ENCODE measurements at places on chromosomes 3 and 15.

GRCh38 chr3:196519718-196520082 lies 4.6 kb upstream of the SMCO1 start:
- peaks cover 5% of the 10 kb centered on the region for H3K4me1 ChIP-seq
- no peak overlapping the region for H3K4me3 ChIP-seq
- peaks cover 18% of the 10 kb centered on the region for H3K27me3 ChIP-seq
- no peak for DNase-seq
- no peak overlapping the region for H3K27ac ChIP-seq

- H3K27ac ChIP-seq, result no peak overlapping the region
- peaks cover 17% of the 10 kb centered on the region for H3K4me1 ChIP-seq
- peaks cover under 1% of the 10 kb centered on the region for H3K36me3 ChIP-seq
Observed at GRCh38 chr3:89533275-89533674, 425.9 kb downstream of the EPHA3 start.

GRCh38 chr15:100987143-100987542 lies 68.0 kb downstream of the LRRK1 start:
- no peak overlapping the region for H3K4me3 ChIP-seq
- peaks cover 13% of the 10 kb centered on the region for H3K4me1 ChIP-seq
- H3K27me3 ChIP-seq, result no peaks in the 10 kb centered on the region
- no peak overlapping the region for H3K27ac ChIP-seq

DNA sequence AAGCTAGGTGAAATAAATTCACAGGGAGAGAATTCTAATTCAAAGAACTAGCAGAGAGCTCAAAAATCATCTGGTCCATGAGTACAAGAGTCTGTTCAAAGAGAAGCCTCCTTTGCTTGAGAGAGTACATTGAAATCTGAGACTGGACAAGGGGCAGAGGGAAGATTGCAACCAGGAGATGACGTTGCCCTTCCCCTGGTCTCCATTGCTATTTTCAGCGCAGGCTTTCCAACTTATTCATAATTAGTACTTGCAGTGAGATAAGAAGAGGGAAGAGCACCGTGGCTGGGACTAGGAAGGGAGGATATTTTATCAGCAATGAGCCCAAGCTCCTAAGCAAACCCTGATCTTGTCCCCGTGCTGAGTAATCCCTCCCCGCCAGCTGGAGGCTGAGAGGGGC lies 251.8 kb upstream of the RORA start:
- DNase-seq, result no peak
- no peaks in the 10 kb centered on the region for H3K36me3 ChIP-seq
- no peak overlapping the region for H3K27ac ChIP-seq
- H3K4me3 ChIP-seq, result no peak overlapping the region
- peaks cover 5% of the 10 kb centered on the region for H3K4me1 ChIP-seq

GRCh38 chr3:132972333-132972732 lies 65.9 kb upstream of the TMEM108 start:
- H3K27ac ChIP-seq, result no peak overlapping the region
- H3K27me3 ChIP-seq, result no peaks in the 10 kb centered on the region
- H3K4me1 ChIP-seq, result no peaks in the 10 kb centered on the region
- no peak overlapping the region for H3K4me3 ChIP-seq

DNA sequence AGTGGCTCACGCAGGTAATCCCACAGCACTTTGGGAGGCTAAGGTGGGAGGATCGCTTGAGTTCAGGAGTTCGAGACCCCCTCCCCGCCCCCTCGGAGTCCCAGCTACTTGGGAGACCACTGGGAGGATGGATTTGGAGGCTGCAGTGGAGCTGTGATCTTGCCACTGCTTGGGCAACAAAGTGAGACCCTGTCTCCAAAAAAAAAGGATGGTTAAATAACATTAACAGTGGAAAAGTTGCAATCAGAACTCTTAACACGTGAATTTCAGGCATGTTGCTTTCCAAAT lies 1.4 kb upstream of the TMEM87A start:
- no peaks in the 10 kb centered on the region for H3K27me3 ChIP-seq
- H3K27ac ChIP-seq, result peak overlapping the region; percentile 100
- no peak for DNase-seq
- peaks cover 32% of the 10 kb centered on the region for H3K4me1 ChIP-seq
- H3K36me3 ChIP-seq, result peaks cover 8% of the 10 kb centered on the region
- peak overlapping the region; percentile 97 for H3K4me3 ChIP-seq

- no peak for DNase-seq
- H3K4me3 ChIP-seq, result no peak overlapping the region
- H3K27ac ChIP-seq, result no peak overlapping the region
- peaks cover 31% of the 10 kb centered on the region for H3K36me3 ChIP-seq
- H3K27me3 ChIP-seq, result no peaks in the 10 kb centered on the region
- peaks cover 24% of the 10 kb centered on the region for H3K4me1 ChIP-seq
Observed at GRCh38 chr15:58699769-58700168, 49.7 kb downstream of the ADAM10 start.

- H3K27ac ChIP-seq, result no peak overlapping the region
- no peaks in the 10 kb centered on the region for H3K27me3 ChIP-seq
- peaks cover 49% of the 10 kb centered on the region for H3K4me1 ChIP-seq
- DNase-seq, result no peak
- no peak overlapping the region for H3K4me3 ChIP-seq
Observed at GRCh38 chr15:25509703-25510102, 70.9 kb upstream of the UBE3A start.

DNA sequence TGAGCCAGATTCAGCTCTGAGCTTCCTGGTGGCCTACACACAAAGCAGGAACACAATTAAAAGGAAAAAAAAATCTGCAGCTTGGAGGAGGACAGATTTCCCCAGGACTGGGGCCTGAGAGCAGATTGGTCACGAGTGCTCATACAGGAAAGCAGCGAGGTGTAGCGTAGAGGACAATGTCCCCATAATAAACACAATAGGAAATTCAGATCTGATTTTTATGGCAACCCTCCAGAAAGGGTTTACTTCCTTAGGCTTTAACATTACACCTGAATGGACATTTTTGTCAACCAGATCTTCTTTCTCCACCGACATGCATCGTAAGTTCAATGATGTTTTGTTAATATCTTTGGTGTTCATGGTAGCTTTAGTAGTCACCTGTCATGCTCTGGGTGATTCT lies 23.3 kb downstream of the SLC6A20 start:
- H3K4me3 ChIP-seq, result no peak overlapping the region
- no peaks in the 10 kb centered on the region for H3K27me3 ChIP-seq
- H3K27ac ChIP-seq, result no peak overlapping the region

DNA sequence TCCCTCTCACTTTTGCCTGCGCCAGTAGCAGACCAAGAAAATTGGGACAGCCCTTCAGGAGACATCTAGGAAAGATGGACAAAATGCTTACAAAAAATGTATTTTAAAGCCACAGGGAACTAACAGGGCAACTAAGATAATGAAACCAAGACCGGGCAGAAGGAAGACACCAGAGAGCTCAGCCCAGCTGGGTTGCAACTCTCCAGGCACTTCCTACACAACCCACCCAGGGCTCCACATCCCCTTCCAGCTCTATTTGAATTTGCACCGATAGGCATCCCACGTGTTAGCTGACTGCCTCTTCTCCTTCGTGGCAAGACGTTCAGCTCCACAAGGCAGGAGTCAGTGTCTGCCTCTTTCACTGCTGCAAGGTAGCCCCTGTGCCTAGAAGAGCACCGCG lies 6.6 kb upstream of the ATP10A start:
- peaks cover 3% of the 10 kb centered on the region for H3K4me1 ChIP-seq
- H3K4me3 ChIP-seq, result no peak overlapping the region
- no peak overlapping the region for H3K27ac ChIP-seq
- peaks cover 16% of the 10 kb centered on the region for H3K27me3 ChIP-seq

GRCh38 chr3:160161921-160162320 lies 63.3 kb upstream of the C3orf80 start:
- peaks cover 36% of the 10 kb centered on the region for H3K4me1 ChIP-seq
- no peak for DNase-seq
- no peaks in the 10 kb centered on the region for H3K36me3 ChIP-seq
- H3K27ac ChIP-seq, result peak overlapping the region; percentile 36

- peaks cover 4% of the 10 kb centered on the region for H3K4me1 ChIP-seq
- no peak for DNase-seq
- H3K4me3 ChIP-seq, result no peak overlapping the region
- no peak overlapping the region for H3K27ac ChIP-seq
- H3K36me3 ChIP-seq, result no peaks in the 10 kb centered on the region
Observed at GRCh38 chr3:81788610-81789009, 27.2 kb upstream of the GBE1 start.

DNA sequence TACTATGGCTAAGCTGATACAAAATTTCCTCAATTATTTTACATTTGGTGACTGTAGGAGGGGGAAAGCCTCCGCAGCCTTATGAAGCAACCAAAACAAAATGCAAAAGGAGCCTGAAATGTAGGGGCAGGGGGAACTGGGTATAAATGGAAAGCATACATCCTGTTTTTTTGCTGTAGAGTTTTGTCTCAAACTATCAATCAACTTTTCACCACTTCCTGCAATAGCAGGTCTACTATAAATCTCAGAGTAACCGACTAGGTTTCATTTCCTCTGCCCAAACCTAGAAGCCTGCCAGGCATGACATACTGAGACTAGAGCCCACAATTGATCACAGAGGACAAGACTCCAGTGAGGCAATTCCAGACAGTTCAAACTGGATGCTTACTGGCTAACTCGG lies 91.3 kb downstream of the SHQ1 start:
- no peak for DNase-seq
- H3K4me3 ChIP-seq, result no peak overlapping the region
- H3K4me1 ChIP-seq, result no peaks in the 10 kb centered on the region
- no peaks in the 10 kb centered on the region for H3K27me3 ChIP-seq
- 0 out of 2 replicates have a peak, but pooled peaks cover 2% of the 10 kb centered on the region for H3K36me3 ChIP-seq

DNA sequence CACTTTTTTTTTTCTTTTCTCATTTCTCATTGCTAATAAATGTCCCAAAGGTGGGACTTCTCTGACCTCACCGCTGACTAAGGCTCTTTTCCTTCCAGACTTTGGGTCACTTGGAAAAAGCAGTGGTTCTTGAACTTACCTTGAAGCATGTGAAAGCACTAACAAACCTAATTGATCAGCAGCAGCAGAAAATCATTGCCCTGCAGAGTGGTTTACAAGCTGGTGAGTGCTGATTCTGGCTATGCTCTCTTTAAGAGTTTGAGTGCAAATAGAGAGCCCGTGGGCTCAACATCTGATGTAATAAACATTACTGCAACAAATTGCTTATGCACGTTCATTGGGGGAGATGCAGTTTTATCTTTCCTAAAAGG lies 2.0 kb downstream of the BHLHE40 start:
- DNase-seq, result no peak
- peaks cover 54% of the 10 kb centered on the region for H3K4me1 ChIP-seq
- H3K27ac ChIP-seq, result no peak overlapping the region

GRCh38 chr15:63234451-63234870 lies 42.9 kb upstream of the APH1B start:
- no peaks in the 10 kb centered on the region for H3K36me3 ChIP-seq
- H3K27me3 ChIP-seq, result no peaks in the 10 kb centered on the region
- H3K4me1 ChIP-seq, result peaks cover 23% of the 10 kb centered on the region
- no peak for DNase-seq
- peak overlapping the region; percentile 18 for H3K27ac ChIP-seq

- H3K27ac ChIP-seq, result no peak overlapping the region
- peaks cover 24% of the 10 kb centered on the region for H3K4me1 ChIP-seq
- no peak overlapping the region for H3K4me3 ChIP-seq
- H3K27me3 ChIP-seq, result peaks cover 3% of the 10 kb centered on the region
- no peak for DNase-seq
- H3K36me3 ChIP-seq, result peaks cover 18% of the 10 kb centered on the region
Observed at GRCh38 chr3:71910108-71910507, 125.2 kb upstream of the PROK2 start.

GRCh38 chr3:35932995-35933394 lies 293.7 kb downstream of the ARPP21 start:
- H3K27me3 ChIP-seq, result no peaks in the 10 kb centered on the region
- no peaks in the 10 kb centered on the region for H3K4me1 ChIP-seq
- no peak for DNase-seq
- H3K4me3 ChIP-seq, result no peak overlapping the region

DNA sequence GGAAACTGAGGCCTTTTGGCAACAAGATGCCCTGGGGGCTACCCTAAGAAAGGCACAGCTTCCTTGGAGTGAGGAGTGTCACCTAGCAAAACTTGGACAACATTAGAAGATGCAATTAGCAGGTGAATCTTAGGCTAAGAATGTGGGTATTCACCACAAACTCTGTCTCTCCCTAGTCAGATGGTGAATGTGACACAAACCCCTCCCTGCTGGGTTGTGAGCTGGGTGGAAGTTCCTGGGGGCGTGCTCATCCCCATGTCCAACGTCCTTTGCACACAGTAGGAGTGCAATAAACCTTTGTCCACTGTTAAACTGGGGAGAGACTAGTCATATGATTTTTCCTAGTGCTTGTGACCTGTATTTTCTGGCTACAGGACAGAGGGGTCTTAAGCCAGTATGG lies 67.1 kb upstream of the SH3GL3 start:
- H3K27ac ChIP-seq, result no peak overlapping the region
- peaks cover 28% of the 10 kb centered on the region for H3K4me1 ChIP-seq
- peaks cover 35% of the 10 kb centered on the region for H3K27me3 ChIP-seq
- H3K36me3 ChIP-seq, result peaks cover 3% of the 10 kb centered on the region
- no peak for DNase-seq

- H3K4me3 ChIP-seq, result no peak overlapping the region
- no peak for DNase-seq
- peaks cover 9% of the 10 kb centered on the region for H3K36me3 ChIP-seq
- no peaks in the 10 kb centered on the region for H3K4me1 ChIP-seq
- H3K27me3 ChIP-seq, result no peaks in the 10 kb centered on the region
Observed at GRCh38 chr15:98062869-98063268, 102.4 kb downstream of the ARRDC4 start.

DNA sequence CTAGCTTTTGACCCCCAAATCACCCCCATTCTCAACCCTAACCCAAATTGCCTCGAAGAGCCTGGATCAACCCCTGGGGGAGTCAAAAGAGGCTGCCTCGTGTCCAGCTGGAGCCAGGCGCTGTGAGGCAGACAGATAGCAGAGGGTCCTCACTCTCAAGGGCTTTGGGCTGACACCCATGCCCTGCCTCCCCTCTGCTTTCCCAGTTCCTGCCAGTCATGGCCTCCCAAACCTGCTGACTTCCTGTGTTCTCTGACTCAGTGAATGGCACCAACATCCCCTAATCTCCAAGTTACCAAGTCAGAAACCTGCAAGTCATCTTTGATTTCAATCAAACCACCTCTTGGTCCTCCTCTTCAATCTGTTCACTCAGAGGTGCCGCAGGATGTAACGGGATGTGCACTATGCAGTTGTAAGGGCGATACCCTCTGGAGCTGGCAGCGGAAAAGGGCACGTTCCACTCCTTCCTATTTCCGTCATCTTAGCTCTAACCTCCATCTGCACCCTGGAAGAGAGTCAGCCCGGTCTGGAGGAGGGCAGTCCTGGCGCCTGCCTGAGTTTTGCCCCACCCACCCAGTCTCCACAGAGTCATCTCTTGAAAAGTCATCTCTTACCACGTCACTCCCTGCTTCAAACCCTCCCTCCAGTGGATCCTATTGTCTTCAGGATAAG lies 52.4 kb upstream of the FAM174B start:
- H3K27me3 ChIP-seq, result peaks cover 36% of the 10 kb centered on the region
- H3K4me3 ChIP-seq, result no peak overlapping the region
- H3K27ac ChIP-seq, result no peak overlapping the region

DNA sequence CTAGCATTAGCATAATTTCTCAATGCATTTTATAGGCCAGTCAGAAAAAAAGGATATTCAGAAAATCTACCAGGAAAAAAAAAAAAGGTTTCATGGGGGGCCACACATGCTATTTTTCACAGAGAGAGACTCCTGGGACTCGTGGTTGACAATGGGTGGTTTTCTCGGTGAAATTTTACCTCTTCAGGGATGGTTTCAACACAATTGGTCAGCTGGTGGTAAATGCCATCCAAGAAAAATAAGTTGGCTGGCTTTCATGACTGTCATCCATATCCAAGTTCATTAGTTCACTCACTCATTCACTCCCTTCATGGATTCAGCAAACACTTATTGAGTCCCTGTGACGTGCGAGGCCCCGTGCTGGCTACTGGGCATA lies 217.3 kb downstream of the SHQ1 start:
- DNase-seq, result no peak
- H3K27me3 ChIP-seq, result no peaks in the 10 kb centered on the region
- H3K4me3 ChIP-seq, result no peak overlapping the region

Measured in WTC11 (cell line).